ENCODE measurements at places on chromosomes 7 and 10. TPM values are rescaled to one million over a fixed set of nuclear protein-coding genes. Genes with fewer than 3 reads are reported as not detected.

VWA2 gene
- total RNA-seq, result 2.2 TPM

TMEM176A gene
- total RNA-seq, result 18.9 TPM

TMEM229A gene
- not detected for total RNA-seq

KLLN gene
- 1.0 TPM for total RNA-seq

DMBT1 gene
- 0.13 TPM for total RNA-seq

ECD gene
- total RNA-seq, result 50.7 TPM

SH2D4B gene
- not detected for total RNA-seq

- DNase-seq, result no peak
These were observed 28.3 kb upstream of the PRKAR1B start for GRCh38 chr7:755413-755805.

DNA sequence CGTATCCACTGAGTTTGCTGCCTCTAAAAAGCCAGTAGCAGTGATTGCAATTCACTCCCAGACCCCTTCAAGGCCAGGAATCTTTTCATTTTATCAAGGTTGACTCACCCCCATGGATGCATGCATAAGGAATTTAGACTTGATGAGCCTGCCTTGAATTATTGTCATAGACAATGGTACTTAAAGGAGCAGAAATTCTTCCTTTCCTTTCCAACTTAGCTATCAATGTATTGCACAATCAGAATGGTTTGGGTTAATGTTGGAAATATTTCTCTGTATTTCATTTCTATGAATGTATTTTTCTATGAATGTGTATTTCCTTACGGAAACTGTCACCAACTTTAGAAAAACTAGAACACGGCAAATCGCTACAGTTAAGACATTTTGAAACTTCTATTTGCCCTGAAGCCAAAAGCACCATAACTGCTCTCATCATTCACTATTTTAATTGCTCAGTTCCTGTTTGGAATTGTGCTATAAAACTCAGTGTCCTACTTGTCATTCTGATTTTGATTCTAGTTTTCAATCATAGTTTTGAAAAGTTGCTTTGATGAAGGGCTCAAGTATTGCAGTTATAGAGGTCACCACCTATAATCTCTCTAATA is 355.7 kb upstream of the AKR1E2 start:
- DNase-seq, result peak; percentile 37

DNA sequence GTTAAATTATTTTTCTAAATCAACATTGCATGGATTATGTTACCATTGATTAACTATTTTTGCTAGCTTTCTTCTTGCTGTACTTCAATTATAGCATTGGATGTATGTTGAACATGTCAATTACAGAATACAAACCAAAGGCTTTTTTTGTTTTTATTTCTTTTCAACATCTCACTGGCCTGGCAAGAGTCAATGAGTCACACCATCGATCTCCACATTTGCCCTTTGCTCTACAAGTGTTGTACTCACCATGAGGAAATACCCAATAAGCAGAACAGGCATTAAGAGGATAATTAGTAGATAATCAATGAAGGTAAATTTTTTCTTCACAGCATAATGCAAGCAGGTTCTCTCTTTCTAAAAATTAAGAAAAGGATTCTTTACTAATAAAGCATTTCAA is 23.3 kb downstream of the ANKRD22 start:
- no peak for DNase-seq

GRCh38 chr10:100483876-100484666 is 21.3 kb downstream of the WNT8B start:
- no peak for DNase-seq

- no peak for DNase-seq
These were observed 33.6 kb downstream of the C7orf25 start for GRCh38 chr7:42878303-42878702.

DNA sequence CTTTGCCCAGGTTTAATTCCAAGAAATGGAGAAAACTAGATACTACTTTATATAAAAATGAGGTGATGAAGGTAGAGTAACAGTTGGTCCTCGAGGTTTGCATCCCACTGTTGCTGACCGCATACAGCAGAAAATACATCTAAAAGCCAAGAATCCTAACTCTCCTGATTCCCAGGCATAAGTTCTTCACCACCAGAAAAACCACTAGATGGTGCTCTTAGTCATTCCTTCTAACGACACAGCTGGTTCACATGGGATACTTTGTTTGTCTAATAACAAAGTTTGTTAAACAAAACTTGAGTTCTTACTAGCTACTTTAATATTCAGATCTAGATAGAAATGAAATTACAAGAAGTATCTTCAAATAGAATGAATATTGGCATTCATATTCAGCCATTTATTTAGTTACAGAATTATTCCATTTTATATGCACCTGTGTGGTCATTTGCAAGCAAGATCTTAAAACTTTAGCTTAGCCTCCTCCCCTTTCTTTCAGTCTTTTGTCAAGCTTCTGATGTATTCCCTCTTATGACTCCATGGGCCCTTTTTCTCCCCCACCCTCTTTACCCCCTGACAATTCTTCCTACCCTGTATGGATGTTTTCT is 54.1 kb upstream of the CYP26C1 start:
- DNase-seq, result peak; percentile 4

- no peak for DNase-seq
These were observed 673 bp upstream of the ST8SIA6 start for GRCh38 chr10:17455015-17455520.

DNA sequence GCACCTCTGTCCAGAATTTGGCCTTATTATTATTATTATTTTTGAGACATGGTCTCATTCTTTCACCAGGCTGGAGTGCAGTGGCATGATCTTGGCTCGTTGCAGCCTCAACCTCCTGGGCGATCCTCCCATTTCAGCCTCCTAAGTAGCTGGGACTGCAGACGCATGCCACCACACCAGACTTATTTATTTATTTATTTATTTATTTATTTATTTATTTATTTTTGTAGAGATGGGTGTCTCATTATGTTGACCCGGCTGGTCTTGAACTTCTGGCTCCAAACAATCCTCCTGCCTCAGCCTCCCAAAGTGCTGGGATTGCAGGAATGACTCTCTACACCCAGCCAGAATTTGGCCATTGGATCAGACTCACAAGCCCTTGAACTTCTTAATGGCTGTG is 6.4 kb downstream of the BLNK start:
- no peak for DNase-seq

DNA sequence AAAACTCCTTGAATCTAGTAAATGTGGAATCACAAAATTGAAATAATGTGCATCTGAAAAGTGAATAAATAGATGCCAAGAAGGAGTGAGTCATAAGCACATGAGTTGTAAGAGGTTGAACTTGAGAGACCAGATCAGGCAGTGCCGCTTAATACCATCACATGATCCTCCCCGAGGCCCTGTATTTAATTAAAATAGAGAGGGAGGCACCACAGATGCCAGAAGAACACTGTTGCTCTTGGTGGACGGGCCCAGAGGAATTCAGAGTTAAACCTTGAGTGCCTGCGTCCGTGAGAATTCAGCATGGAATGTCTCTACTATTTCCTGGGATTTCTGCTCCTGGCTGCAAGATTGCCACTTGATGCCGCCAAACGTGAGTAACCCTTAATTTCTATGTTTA is at the start of gene GPNMB:
TSS of gene GPNMB (plus strand) at position 221 of the 400 bp plus-strand sequence. CDS start at position 304, 83 bp downstream.
- DNase-seq, result peak; percentile 49

- DNase-seq, result no peak
These were observed 27.4 kb downstream of the TCF7L2 start for GRCh38 chr10:112977426-112977898.

GRCh38 chr7:140212100-140212881 is 35.5 kb upstream of the KDM7A start:
- no peak for DNase-seq
